H1 (cell line): ENCODE measurements at places on chromosomes 6 and 20. TPM values are rescaled to one million over a fixed set of nuclear protein-coding genes. Genes with fewer than 3 reads are reported as not detected.

GRCh38 chr6:56677559-56677958, 34.9 kb upstream of the DST start:
- no peak for DNase-seq

DNA sequence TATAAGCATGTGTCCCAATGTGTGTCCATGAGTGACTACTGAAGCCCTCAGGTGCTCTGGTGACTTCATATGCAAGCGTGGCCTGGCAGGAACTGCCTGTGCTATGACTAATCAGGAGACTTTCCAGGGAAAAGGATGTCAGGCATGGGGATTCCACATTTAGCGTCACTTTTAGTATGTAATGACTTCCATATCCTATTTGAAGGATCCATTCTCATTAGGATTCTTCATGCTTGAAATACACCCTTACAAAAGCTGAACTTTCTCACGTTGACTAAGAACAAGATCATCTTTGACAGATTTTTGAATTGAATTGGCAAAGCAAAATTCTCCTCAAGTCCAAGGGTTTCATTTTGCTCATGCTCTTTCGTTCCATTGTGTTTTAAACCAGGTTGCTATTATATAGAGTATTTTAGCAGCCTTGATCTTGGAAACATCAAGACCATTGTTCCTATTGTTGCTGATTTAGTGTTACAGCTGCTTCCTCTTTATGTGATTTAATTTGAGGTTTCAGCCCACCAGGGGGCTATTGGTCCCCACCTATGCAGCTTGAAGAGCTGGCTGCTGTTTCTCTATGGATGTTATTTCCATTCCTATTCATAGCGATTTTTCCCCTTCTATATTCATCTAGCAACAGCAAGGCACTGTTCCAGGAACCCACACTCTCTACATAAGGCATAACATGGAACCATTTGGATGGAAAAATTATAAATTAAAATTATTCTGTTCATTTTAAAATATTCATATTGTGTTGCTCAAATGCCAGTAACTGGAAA, 418.6 kb downstream of the CDKAL1 start:
- no peak for DNase-seq

DNA sequence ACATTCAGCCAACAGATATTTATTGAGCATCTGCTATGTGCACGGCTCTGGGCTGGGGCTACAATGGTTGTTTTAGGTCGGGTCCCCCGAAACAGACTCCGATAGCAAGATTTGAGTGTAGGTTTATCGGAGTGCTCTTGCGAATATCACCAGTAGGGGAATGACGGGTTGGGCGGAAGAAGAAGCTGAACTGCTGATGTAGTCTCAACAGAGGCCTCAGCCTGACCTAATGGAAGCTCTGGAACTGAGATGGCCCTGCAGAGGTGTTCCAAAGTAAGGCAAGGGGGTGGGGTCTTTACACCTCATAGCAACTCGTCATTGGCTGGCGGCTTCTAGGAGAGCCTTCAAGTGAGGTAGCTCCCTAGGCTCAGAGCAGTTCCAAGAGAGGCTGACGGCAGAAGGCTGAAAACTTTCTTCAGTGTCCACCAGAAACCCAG, 1.1 kb downstream of the L3MBTL1 start:
- DNase-seq, result no peak

DNA sequence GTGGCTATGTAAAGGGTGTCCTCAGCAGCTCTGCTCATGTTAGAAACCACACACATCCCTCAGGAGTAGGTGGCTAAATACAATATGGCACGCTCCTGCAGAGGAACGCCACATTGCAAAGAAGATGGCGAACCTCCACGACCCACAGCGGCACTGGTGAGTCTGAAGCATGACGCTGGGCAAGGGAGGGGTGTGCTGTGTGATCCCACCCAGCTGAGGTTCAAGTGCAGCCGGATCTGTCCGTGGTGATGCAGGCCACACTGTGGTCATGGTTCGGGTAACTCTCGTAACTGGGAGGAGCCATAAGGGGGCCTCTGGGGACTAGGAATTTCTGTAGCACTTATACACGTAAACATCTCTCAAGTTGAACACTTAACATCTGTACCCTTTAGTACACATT, 23.4 kb upstream of the APMAP start:
- no peak for DNase-seq

SLC17A2 gene
- not detected in 2 replicates for total RNA-seq
